ENCODE measurements at places on chromosomes 6 and 20.

- DNase-seq = no peak
Measured at GRCh38 chr6:159865226-159865920, 25.4 kb upstream of the MAS1 start.

DNA sequence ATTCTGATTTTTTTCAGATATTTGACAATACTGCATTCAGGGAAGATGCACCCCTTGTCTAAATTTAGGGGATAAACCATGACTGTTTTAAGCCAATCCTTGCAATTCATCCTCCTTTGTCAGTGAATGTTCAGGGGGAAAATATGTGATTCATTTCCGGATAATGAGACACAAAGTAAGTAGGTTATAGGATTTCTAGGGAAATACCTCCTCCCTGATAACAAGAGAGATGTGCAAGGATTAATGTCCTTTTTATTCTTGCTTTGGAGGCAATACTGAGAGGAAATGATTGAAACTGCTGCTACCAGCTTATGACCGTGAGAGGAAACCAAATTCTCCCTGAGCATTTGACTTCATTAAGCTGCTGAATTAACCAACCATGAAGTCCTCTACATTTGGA is 161.3 kb upstream of the EYA4 start:
- no peak for DNase-seq

DNA sequence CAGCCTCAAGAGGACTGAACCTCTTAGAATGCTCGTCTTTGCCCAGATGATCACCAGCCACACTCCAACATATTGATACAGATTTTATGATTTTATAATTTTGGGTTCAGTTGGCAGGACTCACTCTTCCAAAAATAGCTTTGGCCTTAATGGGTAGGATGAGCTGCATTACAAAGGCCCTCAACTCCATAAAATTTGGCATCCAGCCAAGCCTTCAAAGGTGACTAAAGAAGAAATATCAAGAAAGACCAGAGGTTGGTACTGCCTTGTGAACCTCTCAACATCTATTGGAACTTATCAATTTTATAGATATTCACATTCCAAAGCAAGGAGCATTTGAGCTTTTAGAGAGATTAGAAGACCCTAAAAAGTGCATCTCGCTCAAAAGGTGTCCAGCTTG is 48.4 kb upstream of the SNAP25 start:
- DNase-seq = no peak

DNA sequence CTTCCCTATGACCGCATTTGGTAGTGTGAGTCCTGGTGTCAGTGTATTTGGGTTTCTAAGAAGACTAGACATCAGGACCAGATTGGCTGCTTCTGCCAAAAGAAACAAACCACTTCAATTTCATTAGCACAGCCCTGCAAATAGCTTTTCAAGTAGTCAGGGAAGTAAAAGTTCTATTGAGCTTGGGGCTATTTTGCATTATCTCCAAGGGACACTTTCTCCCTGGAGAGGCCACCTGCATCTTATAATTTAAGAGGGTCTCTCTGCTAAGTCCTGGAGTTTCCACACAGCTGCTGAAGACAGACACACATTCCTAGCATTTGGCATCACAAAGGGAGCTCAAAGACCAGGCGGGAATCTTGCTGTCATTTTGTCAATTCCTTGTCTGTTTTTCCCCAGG is 141.2 kb downstream of the BMP2 start:
- no peak for DNase-seq

GRCh38 chr6:1906609-1907008 is 296.9 kb downstream of the FOXC1 start:
- DNase-seq = no peak

- DNase-seq = no peak
Measured at GRCh38 chr6:44540881-44541280, 153.4 kb downstream of the CDC5L start.

DNA sequence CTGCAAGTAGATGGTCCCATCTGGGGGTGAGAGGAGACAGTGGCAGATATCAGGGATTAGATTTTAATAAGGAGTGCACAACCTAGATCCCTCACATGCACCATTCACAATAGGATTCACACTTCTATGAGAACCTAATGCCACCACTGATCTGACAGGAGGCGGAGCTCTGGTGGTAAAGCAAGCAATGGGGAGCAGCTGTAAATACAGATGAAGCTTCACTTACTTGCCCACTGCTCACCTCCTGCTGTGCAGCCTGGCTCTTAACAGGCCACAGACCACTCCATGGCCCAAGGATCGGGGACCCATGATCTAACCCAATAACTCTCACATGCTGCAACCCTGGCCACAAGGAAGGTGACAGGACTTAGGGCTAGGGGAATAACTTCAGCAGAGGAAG is 75.4 kb downstream of the ZNF133 start:
- no peak for DNase-seq

- DNase-seq = no peak
Measured at GRCh38 chr20:1225263-1225782, 521 bp upstream of the RAD21L1 start.

GRCh38 chr6:5537967-5538366 is 276.7 kb downstream of the FARS2 start:
- no peak for DNase-seq

Data from activated CD4-positive, alpha-beta T cell treated with anti-CD3 and anti-CD28 coated beads, Interleukin-2, amount 50 U/mL, for 4 hours (primary cell).